ENCODE measurements at places on chromosomes 4 and X. TPM values are rescaled to one million over a fixed set of nuclear protein-coding genes. Genes with fewer than 3 reads are reported as not detected.

The STOX2 gene
- total RNA-seq: 1.8 TPM

The GASK1B gene
- total RNA-seq: 25.1 TPM

The KLHL15 gene
- 9.5 TPM for total RNA-seq

The NDST4 gene
- not detected for total RNA-seq

The UGT2B15 gene
- not detected for total RNA-seq

The EPHA5 gene
- total RNA-seq: 0.53 TPM

The CLNK gene
- not detected for total RNA-seq

The PCYT1B gene
- total RNA-seq: 0.40 TPM

The DDX53 gene
- total RNA-seq: not detected

The ZAR1 gene
- 0.06 TPM for total RNA-seq

The XAGE1A gene
- total RNA-seq: not detected

The CC2D2A gene
- total RNA-seq: 29.5 TPM

The PHEX gene
- total RNA-seq: 0.66 TPM

The GAGE12H gene
- not detected for total RNA-seq

The ZCCHC18 gene
- total RNA-seq: 0.26 TPM

The PTPN13 gene
- total RNA-seq: 44.8 TPM

The TAB3 gene
- total RNA-seq: 5.0 TPM

The PRIMPOL gene
- total RNA-seq: 13.5 TPM

The TNMD gene
- total RNA-seq: not detected

The PASD1 gene
- total RNA-seq: not detected

The PF4V1 gene
- not detected for total RNA-seq

The USP51 gene
- 1.5 TPM for total RNA-seq

The DKK2 gene
- 0.66 TPM for total RNA-seq

The SPOCK3 gene
- 1.1 TPM for total RNA-seq

The NHSL2 gene
- total RNA-seq: 9.1 TPM

The LRIT3 gene
- not detected for total RNA-seq

The IL13RA1 gene
- 93.0 TPM for total RNA-seq

The FOXR2 gene
- total RNA-seq: not detected

The CSN1S1 gene
- total RNA-seq: not detected

The TRIM60 gene
- not detected for total RNA-seq

The RAB39B gene
- 0.13 TPM for total RNA-seq

The UGT2B10 gene
- total RNA-seq: not detected

The MAGEA11 gene
- not detected for total RNA-seq

The HTRA3 gene
- 1.8 TPM for total RNA-seq

The GRSF1 gene
- 79.7 TPM for total RNA-seq

The RBM46 gene
- total RNA-seq: under 0.01 TPM

The HTN1 gene
- not detected for total RNA-seq

The RPS6KA6 gene
- 1.3 TPM for total RNA-seq

The LRCH2 gene
- 6.8 TPM for total RNA-seq

The RELL1 gene
- 70.4 TPM for total RNA-seq

The TRIM75 gene
- total RNA-seq: not detected

The CFI gene
- 9.3 TPM for total RNA-seq

The HPRT1 gene
- 18.8 TPM for total RNA-seq

The GAGE13 gene
- total RNA-seq: not detected

The MOSPD2 gene
- 38.0 TPM for total RNA-seq

The PRDM8 gene
- 0.87 TPM for total RNA-seq

The AMBN gene
- not detected for total RNA-seq

The XK gene
- total RNA-seq: 0.13 TPM

The RHOXF2 gene
- not detected for total RNA-seq

The KLB gene
- total RNA-seq: 0.06 TPM

The NALF2 gene
- total RNA-seq: not detected

The HDAC6 gene
- total RNA-seq: 28.1 TPM
